Stimulated activated CD4-positive, alpha-beta T cell treated with anti-CD3 and anti-CD28 coated beads, TNF-alpha, amount 100 ng/mL, for 48 hours (primary cell): ENCODE measurements at places on chromosomes 4 and X.

- no peak for DNase-seq
Measured at GRCh38 chrX:40098264-40099054, 701 bp upstream of the BCOR start.

- DNase-seq: no peak
Measured at GRCh38 chr4:24076811-24077210, 187.0 kb upstream of the PPARGC1A start.

DNA sequence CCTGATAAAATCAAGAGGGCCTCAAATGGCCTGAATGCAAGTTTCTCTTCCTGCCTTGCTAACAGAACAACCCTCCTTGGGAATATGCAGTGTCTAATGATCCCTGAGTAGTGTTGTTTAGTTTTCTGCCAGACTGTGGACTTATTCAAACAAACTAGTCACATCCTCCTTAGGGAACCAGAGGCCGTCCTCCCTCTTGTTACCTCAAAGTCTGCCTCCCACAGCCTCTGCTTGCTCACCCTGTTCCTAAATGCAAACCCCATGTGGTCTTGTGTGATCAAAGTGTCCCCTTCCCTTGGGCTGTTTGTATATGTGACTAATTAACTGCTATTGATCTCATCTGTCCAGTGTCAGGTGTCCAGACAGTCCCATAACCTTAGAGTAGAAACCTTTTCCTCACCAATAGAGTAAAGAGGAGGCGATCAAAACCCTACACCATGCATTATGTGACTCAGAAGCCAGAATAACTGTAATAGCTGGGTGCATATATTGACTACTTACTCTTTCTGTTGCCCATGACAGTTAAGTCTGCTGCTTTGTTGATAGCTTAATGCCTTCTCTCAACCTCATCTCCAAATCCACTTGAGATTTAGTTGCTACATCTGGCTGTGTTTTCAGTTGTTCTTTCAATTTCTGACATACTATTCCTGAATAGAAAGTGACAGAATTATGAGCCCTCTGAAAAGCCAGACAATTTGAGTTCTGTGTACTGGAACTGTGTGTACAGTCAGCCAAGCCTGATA lies 473.0 kb upstream of the NWD2 start:
- no peak for DNase-seq

DNA sequence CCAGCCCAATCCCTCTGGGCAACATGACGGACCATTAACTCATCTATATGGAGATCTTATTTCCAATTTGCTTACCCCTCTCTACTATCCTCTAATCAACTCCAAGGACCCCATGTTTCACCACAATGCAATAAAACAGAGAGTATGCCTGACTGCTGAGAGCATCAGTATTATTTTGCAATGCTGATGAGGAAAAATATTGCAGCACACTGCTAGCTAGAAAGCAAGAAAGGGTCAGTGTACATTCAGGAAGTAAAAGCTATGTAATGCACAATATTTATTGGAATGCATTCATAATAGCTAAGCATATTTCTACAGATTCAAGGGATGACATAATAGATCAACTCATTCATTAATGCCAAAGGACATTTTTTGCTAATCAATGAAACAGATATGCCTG lies 33.2 kb downstream of the ARAP2 start:
- DNase-seq: no peak

DNA sequence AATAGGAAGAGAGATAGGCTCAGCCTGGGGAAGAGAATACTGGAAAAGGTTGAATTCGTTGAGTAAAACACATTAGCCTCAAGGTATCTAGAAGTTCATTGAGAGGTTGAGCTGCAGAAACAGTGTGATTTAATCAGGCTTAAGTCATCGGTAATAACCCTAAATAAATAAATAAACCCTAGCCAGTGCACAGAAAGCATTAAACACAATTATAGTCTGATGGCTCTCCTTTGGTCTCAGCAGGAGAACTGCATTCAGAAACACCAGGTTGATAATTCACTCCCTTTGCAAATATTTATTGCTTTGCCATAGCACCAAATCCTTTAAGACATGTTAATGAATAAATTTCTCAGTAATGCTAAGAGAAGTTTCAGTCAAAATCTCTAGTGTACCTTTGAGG lies 9.6 kb downstream of the DCX start:
- no peak for DNase-seq

- peak; percentile 40 for DNase-seq
Measured at GRCh38 chrX:103831342-103831802, 685 bp downstream of the RAB9B start.

DNA sequence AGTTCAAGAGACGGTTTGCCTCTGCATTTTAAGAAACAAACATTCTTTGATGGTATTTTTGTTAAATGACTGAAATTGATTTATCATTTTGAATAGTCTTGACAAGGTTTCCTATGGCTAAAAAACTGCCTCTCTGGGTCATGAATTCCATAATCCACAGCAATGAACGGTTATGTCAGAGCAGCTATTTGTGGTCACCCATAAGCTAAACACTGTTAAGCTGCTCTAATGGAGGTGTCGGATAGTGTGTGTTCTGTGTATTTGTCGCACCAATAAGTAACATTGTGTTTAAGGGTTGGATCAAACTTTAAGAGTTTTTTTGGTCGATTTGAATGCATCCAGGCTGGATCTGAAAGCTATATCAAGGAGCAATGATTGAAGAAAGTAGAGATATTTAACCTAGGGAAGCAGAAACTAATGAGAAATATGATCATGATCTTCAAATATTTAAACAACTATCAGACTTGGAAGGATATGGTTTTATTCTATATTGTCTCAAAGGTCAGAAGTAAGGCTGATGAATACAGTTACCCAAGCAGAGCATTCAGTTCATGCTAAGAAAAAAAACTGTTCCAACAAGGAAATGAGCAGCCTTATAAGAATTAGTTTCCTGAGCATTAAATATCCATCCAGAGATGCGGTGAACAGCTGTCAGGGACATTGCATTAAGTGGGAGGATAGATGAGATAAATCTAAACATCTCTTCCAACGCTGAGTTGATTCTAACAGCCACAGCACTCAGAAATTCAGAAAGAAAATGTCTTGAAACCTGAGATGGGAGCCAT lies 232.3 kb upstream of the RPS6KA3 start:
- DNase-seq: no peak

- no peak for DNase-seq
Measured at GRCh38 chrX:14899607-14900006, 26.4 kb downstream of the MOSPD2 start.

- DNase-seq: no peak
Measured at GRCh38 chr4:185370268-185370949, 25.3 kb downstream of the LRP2BP start.

DNA sequence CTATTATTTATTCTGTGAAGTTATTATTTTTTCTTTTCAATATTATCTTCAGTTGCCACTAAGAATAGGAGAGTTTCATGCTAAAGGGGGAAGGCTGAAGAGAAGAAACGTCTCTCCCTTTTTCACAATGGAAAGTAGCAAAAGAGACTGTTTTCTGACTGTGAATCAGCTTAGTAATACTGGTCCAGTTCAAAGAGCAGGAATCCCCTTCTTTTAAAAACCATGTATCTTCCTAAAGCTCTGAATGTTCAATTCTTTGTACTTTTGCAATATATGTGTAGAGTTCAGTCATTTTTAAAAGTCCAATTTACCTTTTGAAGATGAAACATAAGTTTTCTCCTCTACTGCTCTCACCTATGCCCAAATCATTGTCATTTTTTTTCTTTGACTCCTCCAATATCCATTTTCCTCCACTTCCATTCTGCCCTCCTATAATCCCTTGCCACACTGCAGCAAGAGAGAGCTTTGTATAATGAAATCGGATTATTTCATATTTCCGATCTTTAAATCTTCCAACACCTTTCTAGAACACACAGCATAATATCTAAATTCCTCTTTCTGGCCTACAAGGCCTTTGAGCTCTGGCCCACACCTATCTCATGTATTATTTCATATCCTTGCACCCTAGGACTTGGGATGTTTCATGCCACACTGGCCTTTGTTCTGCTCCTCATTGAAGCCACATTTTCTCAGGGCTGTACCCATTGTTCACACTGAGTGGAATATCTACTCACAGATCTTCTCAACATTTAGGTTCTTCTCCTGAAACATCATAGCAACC lies 195.3 kb downstream of the CAMK2D start:
- DNase-seq: no peak

DNA sequence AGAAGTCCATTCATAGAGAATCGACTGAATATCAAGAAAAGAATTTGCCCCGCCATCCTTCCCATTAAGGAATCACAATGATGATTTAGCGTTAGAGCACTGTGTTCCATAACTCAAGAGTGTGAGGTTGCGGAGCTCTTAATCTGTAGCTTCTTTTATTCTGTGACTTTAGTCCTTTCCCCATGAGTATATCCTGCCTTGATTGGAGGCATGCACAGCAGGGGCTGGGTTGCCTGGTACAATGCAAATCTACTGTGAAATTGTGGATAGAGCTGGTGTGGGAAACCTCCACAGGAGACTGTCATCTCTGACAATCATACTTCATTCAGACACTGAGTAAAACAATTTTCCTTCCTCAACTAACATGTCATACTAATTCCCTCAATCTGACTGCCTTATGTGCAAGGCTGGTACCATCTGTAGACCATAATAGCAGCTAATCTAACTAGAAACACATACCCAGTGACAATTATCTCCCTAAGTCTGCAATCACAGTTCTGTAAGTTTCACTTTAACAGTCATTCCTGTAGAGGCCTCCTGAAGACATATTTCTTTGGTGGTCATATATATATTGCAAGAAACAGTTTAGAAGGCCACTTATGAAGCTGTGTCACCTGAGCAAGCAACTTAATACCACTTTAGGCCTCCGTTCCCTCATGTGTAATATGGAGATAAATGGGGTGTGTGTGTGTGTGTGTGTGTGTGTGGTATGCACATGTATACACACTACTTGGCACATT lies 355.2 kb upstream of the FAM241A start:
- DNase-seq: no peak

DNA sequence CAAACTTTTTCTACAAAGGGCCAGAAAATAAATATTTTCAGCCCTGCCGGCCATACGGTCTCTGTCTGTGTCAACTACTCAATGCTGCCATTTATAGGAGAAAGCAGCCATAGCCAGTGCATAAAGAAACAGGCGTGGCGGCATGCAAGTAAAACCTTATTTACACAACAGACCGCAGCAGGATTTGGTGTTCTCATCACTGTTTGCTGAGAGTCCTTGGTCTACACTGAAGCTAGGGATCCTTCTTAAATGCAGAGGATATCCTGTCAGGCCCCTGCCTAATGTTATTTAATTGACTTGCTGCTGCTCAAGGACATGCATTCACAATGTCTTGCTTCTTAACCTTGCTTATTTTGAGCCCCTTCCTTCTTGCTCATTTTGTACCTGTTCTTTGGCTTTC lies 54.7 kb downstream of the CPE start:
- no peak for DNase-seq

GRCh38 chrX:154720067-154720466 lies 30.8 kb downstream of the GAB3 start:
- DNase-seq: no peak

DNA sequence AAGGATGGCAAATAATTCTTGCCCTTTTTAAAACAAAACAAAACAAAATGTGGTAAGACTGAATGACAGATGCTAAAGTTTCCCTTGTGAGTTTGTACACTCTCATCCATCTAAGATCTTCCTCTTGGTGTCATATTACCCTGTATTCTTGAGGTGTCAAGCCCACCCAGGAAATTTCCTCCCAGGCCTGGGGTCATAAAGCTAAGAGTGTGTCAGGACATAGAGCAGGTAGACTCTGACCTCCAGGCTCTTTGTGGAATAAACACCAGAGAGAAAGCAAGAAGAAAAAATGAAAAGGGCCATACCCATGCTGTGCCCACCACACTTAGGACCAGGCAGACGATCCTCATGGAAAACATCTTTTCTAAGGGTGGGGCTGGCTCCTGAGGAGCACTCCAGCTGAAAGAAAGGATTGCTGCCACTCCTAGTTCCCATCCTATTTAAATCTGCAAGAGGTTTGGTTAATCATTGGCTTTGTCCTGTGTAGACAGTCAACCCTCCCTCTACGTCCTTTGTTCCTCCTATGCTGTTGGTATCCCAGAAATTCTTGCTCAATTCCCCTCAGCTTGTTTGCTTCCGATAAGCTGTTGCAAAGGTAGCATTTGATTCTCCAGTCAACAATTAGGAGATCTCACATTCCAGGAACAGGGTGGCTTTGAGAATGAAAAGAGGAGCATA lies at the start of gene FGA:
FGA (minus strand) TSS at position 414 of the 678 bp plus-strand sequence; CDS start at position 359, 55 bp downstream.
- no peak for DNase-seq

- no peak for DNase-seq
Measured at GRCh38 chrX:21865436-21865835, 9.6 kb downstream of the YY2 start.

DNA sequence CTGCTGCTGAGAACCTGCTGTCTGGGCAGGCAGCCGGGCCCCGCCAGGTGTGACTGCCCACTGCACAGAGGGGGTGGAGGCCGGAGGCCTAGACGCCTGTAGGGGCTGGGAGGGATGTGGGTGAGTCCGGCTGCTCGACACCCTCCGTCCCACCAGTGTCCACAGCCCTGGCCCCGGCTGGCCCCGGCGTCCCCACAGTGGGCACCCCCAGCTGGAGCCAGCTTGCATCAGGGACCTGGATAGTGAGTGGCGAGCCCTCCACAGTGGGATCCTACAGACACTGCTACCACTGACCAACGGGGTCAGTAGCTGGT lies 34.7 kb upstream of the SPON2 start:
- no peak for DNase-seq

DNA sequence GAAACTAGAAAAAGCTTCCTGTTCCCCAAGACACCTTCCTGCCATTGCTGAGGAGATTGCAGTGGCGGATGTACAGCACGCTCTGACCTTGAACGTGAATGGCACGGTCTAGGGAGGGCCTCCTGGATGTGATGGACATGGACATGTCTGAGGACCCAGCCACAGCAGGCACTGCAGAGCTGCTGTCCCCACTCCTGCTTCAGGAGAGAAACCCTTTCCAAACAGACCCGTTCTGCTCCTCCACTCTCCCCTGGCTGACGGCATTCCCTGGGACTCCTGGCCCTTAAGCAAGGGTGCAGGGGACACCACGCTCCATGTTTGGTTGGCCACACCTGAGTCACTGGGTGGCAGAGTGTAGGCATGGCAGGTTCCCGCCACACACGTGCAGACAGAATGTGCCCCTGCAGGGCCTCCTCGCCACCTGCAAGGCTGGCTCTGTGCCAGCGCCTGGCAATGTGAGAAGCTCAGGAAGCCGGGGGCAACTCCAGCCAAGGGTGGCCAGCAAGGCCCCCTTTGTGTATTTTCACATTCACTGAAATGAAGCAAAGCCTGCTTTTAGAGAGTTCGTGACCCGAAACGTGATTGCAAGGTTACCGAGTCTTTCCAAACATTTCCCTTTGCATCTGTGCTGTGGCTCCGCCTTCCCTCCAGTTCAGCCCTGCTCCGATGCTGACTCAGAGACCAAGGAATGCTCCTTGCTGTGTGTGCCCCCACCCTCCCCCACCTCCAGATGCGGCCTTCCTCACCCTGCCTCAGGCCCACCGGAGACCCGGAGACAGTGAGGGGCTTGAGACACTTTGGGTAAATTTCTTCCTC lies 46.1 kb downstream of the HTRA3 start:
- DNase-seq: no peak

DNA sequence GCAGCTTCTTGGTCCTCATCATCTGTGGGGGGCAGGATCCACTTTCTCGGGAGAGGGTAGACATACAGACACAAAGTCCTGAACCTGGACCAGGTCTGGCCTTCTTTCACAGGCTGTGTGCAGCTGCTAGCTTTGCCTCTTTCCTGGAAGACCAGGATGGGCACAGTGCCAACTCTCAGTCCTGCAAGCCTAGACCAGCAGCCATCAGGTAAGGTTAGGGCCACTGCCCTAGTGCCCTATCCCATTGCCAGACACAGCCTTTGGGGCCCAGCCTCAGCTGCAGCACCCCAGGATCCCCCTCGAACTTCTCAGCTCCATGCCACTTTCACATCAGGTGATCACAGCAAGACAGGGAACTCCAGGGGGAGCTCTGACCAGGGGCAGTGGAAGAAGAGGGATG lies 38.4 kb downstream of the ZNF185 start:
- DNase-seq: no peak

- no peak for DNase-seq
Measured at GRCh38 chr4:73869130-73870055, at the start of gene CXCL1. Gene CXCL1 (plus strand): TSS chr4:73869393. CDS start chr4:73869471, 78 bp downstream.
